ENCODE measurements at places on chromosomes 7 and 10.

DNA sequence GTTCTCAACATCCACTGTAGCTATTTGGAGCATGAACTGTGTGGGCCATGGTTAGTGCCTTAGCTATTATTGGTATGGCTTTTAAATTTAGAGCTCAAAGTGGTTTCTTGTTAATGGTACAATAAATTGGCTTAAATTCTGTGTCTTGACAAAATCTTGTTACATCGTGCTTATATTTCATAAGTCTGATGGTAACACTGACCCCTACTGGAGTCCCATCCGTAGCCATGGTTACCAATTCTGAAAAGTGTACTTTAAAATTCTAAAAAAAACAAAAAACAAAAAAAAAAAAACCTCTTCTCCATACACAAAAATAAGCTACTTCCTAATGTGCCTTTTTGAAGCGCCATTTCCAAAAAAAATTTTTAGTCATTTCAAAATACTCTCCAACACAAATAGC is 6.4 kb upstream of the RPP30 start:
- peak; percentile 34 for DNase-seq

GRCh38 chr7:95517458-95517857 is 31.7 kb downstream of the ASB4 start:
- DNase-seq, result no peak

DNA sequence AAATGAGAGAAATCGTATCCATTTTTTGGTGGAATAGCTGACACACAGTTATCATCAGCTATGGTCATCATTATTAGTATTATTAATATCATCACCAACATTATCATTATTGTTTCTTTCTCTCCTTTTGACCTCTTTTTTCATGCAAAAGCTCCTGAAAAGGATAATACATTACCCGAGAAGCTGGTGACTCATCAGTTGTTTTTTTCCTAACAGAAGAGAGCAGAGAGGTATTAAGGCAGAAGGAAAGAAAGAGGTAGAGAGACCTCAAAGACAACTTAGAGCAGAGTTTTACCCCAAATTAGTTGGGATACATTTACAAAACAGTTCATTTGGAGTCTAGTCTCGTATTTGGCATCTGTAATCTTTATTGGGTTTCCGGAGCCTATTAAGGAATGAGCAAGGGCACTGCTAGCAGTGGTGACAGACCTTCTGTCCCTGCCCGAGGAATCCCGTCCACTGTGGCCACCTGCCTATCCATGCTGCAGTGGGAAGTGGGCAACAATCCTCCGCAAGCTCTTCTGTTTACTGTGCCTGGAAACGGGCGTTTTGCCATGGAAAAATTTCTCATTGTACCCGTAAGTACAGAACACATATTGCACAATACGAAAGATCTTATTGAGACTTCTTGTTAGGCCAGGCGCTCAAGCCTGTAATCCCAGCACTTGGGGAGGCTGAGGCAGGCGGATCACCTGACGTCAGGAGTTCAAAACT is 170.0 kb upstream of the MKLN1 start:
- peak; percentile 31 for DNase-seq

DNA sequence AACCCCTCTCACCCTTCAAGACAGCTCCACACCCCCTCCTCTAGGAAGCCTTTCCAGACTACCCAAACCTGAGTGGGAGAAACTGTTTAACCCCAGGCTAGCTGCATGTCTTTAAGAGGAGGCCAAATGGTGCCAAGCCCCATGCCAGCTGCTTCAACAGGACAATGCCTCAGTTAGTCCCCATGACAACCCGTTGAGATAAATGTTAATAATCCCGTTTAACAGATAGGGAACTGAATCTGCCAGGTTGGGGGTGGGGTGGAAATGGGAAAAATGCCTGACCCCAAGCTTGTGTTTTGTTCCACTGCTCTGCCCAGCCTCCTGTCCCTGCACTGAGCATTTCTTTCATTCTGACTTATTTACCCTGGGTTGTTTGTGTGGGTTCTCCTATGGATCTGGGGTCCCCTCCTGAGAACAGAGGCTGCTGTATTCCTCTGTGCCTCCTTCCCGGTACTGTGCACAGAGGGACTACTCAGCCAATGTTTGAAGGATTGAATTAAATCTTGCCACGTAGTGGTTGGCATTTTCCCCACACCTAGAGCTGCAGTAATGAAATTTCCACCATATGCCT is 452.6 kb upstream of the ZMIZ1 start:
- no peak for DNase-seq

- DNase-seq, result peak; percentile 56
Observed at GRCh38 chr7:2886900-2887299, 42.8 kb upstream of the GNA12 start.

GRCh38 chr10:123750901-123751300 is 84.7 kb downstream of the GPR26 start:
- no peak for DNase-seq

DNA sequence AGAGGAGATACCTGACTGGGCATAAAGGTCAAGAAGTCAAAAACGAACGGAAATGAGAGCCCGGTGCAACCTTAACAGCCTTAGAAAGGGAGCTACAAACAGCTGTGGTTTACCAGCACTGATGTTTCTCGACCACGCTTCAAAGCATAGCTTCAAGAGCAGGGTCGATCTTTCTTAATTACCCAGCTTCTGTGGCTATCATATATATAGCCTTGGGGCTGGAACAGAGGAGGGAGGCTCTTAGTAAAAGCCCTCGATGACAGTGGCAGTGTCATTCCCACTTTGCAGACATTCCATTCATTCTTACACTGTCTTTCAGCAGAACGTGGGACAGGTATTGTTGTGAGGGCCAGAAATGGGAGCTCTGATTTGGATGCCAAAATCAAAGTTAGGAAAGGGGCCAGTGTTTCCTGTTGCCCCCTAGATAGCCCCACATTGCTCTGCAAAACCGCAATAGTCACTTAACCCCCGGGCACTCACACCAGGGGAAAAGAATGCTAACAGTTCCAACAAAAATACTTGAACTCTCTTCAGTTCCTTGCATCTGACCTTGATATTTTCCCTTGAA is 141.5 kb downstream of the MTPAP start:
- peak; percentile 76 for DNase-seq

DNA sequence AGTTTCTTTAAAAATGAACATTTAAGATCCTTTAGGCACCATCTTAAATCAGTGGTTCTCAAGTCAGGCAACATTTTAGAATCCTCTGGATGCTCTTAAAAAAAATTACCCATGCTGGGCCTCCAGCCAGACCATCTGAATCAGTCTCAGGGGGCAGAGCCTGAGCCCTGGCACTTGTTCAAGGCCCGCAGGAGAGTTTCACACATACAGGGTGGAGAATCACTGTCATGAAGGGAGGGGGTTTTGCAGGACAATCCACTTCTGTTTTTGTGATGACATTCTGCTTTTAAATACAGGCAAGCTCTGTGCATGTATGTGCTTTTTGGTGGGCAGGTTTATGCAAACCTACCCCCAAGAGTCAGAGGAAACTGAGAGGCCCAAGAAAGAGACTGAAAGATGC is 268.6 kb downstream of the SEC23IP start:
- DNase-seq, result peak; percentile 9

All from EH (cell line).